ENCODE measurements at places on chromosomes 7 and 10. TPM values are rescaled to one million over a fixed set of nuclear protein-coding genes. Genes with fewer than 3 reads are reported as not detected.

Gene UCN3
- 0.37 TPM for polyA plus RNA-seq

Gene ECHDC3
- 21.4 TPM for polyA plus RNA-seq

Gene CYP2C19
- not detected for polyA plus RNA-seq

Gene ASL
- 32.3 TPM for polyA plus RNA-seq

Gene STAMBPL1
- polyA plus RNA-seq: 1.6 TPM

Gene ARHGAP22
- 1.3 TPM for polyA plus RNA-seq

Gene TAS2R41
- polyA plus RNA-seq: not detected

Gene FIS1
- 168 TPM for polyA plus RNA-seq

Gene VAX1
- polyA plus RNA-seq: not detected

GRCh38 chr10:104359811-104360210, 6.2 kb downstream of the CFAP58 start:
- DNase-seq: no peak

DNA sequence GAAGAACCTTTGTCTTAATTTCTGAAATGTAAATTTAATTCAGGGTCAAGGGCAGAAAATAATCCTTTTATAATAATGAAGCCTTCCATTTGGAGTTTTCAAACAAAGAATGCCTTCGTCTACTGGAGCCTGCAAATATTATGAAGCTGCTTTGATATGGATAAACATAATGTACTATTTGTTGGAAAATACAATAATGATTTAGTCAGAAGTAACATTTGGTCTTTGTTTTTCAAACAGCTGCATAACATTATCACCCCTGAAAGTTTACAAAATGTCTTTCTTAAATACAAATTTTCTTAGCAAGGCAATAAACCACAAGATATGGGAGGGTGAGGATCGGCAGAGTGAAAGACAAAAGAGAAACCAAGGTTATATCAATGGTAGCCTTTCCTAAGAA, 41.5 kb downstream of the TMEM26 start:
- no peak for DNase-seq

DNA sequence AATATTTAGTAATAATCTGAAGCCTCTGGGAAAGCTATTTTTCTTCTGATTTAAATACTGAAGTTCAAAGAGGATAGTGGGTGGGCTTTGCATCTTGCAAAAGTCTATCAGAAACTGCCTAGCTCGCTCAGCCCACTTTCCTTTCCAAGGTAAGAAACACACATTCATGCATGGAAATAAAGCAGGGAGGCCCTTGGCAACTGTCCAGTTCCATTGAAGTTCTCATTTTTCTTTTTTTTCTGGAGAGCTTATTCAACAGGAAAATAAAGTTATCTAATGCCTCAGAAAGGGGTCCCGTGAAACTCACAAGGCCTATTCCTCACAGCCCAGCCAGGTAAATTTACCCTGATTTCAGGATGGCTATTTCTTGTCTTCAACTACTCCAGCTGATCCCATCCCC, 654.9 kb downstream of the KCNMA1 start:
- DNase-seq: no peak

DNA sequence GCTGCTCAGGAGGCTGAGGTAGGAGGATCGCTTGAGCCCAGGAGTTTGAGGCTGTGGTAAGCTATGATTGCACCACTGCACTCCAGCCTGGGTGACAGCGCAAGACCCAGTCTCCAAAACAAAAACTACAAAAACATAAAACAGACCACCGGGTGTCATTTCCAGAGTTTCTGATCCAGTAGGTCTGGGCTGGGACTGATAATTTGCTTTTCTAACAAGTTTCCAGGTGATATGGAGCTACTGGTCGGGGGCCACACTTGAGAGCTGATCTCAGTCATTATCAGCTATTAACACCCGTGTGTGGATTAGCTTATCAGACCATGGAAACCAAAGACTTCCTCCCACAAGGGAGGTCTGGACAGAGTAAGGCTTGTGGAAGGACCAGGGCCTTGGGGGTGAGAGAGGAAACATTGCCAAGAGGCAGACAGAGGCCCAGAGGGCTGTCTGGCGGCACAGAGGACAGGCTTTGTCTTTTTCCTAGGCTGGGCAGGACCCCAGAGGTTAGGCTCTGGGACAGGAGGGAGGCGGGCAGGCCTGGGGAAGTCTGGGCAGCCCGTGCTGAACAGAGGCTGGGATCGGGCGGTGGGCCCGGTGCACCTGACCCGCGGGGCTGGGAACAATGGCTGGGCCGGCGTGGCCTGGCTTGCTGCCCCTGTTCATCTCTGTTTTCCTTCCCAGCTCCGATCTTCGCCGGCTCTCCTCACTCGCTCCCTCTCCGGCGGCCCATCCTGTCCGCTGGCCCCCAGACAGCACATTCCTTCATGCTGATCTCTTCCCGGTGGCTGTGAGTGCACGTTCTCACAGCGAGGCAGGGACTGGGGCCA, 25.2 kb downstream of the TMEM270 start:
- no peak for DNase-seq

DNA sequence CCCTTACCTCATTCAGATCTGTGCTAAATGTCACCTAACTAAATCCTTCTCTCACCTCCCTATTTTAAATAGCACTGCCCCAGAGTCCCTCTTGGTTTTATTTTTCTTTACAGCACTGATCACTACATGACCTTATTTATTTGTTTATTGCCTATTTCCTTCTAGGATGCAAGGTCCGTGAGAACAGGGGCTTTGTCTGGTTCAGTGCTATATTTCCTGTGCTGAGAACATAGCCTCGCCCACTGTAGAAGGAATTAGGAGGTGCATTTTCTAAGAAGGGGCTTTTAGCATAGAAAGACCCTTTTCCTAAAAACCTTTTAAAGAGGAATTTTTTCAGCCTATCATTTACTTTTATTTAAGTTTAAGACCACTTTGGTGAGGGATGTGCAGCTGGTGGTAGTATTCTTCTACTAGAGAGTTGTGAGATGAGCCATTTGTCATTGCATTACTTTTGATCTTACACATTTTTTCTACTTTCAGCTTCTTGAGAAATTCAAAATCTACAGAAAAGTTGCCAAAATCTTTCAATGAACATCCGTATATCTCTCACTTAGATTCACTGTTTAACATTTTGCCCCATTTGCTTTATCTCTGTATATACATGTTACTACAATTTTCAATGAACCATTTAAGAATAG, 13.5 kb upstream of the PCGF5 start:
- DNase-seq: no peak

- DNase-seq: no peak
These were observed 244.8 kb downstream of the BICC1 start for GRCh38 chr10:58757352-58758065.

- DNase-seq: no peak
These were observed 12.7 kb downstream of the ACADSB start for GRCh38 chr10:123021517-123021916.

DNA sequence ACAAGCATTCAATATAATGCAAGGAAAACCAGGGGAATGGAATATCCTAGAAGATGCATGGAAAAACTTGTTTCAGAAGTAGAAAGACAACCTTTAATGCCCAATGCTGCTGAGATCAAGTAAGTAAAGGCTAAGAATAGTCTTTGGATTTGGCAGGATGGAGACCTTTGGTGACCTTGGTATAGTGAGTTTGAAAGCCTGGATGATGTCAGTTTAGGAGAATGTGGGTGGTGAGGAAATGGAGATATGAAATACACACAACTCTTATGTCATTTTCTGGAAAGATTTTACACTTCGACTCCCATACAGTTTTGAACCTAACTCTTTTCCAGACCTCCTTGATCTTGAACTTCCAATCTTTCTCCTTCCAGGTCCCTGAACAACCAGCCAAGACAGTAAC, 185.7 kb downstream of the TFEC start:
- DNase-seq: no peak

GRCh38 chr10:65891073-65891981, 1034.5 kb upstream of the LRRTM3 start:
- DNase-seq: no peak

DNA sequence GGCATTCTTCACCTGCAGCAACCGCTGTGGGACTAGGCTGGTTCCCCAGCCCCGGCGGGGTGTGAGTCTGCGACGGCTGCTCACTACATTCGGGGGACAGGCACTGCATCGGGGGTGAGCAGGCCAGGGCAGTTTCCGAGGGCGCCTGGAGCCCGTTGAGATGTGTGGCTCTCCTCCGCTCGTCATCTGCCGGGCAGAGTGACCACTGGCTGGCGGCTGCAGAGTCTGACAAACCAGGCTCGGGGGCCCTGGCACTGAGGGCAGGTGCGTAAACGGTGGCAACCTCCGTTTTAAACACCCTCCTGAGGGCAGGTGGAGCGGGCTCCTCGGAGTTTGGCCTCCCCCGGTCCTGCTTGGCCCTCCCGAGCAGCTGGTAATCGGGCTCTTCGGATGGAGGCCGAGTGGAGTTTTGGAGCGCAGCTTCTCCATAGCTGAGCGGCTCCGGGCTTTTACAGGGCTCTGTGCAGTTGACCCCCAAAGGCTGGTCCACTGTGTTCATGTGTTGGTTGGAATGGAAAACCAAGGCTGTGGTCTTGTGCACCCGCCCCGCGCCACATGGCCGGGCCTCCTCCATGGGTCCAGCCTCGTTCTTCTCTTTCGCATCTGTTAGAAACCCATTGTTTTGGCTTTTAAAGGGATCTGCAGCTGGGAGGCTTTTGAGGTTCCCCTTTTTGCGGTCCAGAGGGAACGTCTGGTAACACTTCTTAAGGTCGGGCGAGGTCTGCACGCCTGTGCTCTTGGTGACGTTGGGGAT, 20.9 kb downstream of the INSYN2A start:
- no peak for DNase-seq

DNA sequence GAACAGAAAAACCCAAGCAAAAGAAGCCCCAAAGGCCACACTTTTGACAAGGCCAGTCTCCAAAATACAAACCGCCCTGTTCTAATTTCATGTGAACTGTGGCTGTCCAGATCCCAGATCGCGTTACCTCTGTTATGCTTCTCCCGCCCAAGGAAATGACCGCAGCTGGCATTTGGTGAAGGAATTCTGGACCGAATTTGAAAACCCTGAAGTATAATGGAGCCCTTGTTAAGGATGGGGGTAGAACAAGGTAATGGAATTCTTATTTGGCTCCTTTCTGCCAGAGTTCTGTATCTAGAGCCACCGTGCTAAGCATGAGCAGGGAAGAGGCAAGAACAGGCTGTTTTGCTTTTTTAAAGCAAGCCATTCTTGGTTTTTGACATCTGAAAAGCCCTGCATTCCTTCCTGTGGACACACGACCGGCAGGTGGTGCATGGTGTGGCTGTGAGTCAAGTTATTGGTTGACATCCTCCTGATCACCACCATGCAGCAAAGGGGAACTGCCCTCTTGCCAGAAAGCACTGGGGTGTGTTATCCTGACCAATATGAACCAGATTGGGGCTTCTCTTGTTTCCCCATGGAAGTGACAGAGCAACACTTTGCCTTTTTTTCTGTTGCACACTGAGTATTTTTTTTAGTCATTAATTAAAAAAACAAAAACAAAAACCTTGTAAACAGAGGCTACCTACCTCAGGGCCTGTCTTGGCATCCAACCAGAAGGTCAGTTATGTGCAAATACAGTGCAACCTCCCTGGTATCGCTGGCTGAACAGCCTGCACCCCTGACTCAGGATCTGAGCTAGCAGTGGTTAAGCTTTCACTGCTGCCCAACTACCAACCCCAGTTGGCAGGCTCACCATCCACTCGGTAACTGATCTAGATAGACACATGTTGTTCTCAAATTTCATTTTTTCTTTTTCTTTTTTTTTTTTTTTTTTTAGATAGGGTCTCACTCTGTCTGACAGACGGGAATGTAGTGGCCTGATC, 14.2 kb downstream of the UCMA start:
- no peak for DNase-seq

GRCh38 chr7:152344253-152344652, 91.5 kb downstream of the KMT2C start:
- DNase-seq: no peak

DNA sequence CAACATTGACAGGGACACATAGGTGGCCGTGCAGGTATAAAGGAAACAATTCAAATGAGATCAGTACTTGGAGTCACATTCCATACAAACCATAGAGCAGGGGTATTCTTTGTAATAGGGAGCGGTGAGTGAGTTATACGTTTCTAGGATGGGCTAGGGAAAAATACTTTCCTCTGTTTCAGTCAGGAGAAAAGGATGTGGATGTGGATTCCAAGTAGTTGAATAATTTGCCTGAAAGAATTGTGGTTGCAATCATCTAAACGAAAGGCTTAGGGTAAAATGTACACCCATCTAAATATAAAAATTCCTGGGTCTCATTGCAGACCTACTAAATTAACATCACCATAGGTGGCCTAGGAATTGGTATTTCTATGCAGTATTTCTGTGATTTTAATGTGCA, 270.7 kb upstream of the IGFBP3 start:
- no peak for DNase-seq

DNA sequence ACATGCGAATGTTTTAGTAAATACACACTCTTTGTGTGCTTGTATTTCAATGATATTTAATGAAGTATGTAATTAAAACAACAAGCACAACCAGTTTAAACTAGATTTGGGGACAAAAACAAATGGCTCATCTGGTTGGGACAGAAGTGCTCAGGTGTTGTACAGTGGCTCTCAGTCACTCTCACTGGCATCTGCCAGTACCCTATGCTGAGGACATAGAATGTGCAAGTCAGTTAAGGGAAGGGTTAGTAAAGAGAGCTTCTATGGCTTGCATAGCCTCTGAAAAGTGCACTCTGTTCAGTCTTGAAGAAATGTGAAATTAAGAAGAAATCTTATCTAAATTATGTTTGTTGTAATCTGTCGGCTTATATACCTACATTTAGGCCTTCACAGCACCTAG, 183.0 kb downstream of the LRRC4 start:
- no peak for DNase-seq

GRCh38 chr10:79904671-79905321, 44.1 kb downstream of the SFTPD start:
- peak; percentile 51 for DNase-seq

DNA sequence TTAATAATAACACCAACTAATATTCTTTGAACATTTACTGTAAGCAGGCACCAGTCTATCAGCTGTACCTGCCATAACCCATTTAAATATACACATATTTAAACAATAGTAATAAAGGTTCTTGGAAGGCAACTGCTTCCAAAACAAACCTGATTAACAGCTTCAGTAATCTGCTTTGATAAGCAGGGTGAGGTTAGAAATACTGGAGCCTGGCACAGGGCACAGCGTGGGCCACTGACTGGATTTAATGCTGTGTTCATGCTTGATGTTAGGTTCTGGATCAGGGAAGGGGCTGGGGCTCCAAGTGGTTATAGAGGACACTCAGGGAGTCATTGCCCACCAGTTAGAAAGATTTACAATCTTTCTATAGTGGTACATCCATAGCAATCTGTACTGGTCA, 10.9 kb upstream of the C10orf120 start:
- no peak for DNase-seq

GRCh38 chr10:98168147-98168546, 33.7 kb downstream of the R3HCC1L start:
- DNase-seq: no peak

- DNase-seq: no peak
These were observed 37.2 kb downstream of the CLRN3 start for GRCh38 chr10:127855591-127855881.

DNA sequence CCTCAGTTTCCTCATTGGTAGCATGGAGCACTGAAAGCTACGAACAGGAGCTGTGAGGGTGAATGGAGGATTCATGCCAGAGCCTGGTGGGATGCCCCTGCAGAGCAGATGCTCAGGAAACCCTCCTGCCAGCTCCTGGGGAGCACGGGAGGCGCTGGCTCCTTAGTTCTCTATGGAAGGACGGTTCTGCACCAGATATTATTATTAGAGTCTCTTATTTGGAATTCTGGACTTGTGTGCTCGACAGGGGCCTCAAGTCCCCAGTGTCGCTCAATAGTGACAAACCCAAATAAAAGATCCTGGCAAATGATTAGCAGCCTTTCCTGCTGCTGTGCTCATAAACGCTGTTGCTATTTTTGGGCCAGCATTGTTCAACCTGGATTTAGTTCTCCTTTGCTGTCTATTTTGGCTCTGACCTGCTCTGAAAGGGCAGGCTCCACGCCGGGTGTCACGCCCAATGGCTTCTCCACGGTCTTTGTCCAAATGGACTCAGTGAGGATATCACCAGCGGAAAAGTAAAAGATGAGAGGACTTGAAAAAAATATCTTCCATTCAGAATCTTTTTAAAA, 23.0 kb upstream of the KLF6 start:
- no peak for DNase-seq
